ENCODE measurements at places on chromosomes 13 and 19. TPM values are rescaled to one million over a fixed set of nuclear protein-coding genes. Genes with fewer than 3 reads are reported as not detected.
A peak's percentile ranks its signal among the peaks of the same experiment; 100 is the strongest.

The LILRA1 gene
- 0.66 TPM for total RNA-seq

The ZNF780A gene
- total RNA-seq = 15.8 TPM

The CD33 gene
- 2.5 TPM for total RNA-seq

The KCNN4 gene
- total RNA-seq = 0.71 TPM

The BBC3 gene
- total RNA-seq = 2.5 TPM

The CCDC169 gene
- total RNA-seq = 3.0 TPM

The TMEM190 gene
- not detected for total RNA-seq

The ZNF573 gene
- 7.7 TPM for total RNA-seq

The NXNL1 gene
- total RNA-seq = not detected

The PODNL1 gene
- total RNA-seq = not detected

The SIX5 gene
- total RNA-seq = 16.8 TPM

The CLC gene
- total RNA-seq = not detected

The FCGBP gene
- total RNA-seq = 83.5 TPM

The ZNF546 gene
- 12.8 TPM for total RNA-seq

The SIGLEC7 gene
- total RNA-seq = 1.4 TPM

The FPR3 gene
- total RNA-seq = 1.9 TPM

- DNase-seq = no peak
Observed at GRCh38 chr13:53343361-53343744, 314.7 kb downstream of the OLFM4 start.

DNA sequence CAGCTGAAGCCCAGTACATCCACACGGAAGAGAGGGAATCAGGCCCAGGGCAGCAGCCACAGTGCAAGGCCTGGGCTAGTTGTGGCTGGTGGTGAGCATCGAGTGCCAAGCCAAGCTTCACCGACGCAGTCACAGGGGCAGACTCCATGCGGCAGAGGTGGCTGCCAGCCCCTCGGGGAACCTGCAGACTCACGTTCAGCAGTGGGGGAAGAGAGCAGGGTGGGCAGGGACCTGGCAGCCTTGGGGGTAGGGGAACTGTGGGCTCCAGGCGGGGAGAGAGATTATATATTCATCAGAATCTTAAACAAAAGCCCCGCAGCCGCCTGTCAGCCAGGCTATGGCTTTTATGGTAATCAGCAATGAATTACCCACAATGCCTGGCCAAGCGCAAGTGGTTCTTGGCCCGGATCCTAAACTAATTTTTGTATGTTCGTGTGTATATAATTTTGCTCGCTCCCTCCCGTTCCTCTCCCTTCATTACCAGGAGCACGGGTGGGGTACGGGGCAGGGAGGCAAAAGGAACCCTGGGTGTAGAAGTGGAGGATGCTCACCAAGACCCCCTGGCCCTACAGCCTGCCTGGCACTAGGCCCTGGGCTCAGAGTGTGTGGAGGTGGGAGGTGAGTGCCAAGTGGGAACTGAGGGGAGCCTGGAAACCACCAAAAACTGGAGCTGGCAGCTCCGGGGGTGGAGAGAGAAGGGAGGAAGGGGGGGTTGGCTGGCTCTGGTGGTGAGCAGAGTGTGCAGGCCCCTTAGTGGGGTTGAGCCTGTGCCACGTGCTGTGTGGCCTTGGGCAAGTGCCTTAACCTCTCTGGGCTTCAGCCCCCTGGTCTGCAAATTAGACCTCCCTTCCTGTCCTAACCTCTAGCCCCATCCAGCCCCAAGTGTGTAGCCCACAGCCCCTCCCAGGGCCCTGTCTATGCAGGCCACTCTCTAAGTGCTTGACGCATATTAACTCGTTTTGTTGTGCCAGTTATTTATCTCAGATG lies 31.9 kb downstream of the PTPRS start:
- DNase-seq = peak; percentile 96

GRCh38 chr13:36061621-36062020 lies 69.6 kb downstream of the DCLK1 start:
- DNase-seq = no peak

DNA sequence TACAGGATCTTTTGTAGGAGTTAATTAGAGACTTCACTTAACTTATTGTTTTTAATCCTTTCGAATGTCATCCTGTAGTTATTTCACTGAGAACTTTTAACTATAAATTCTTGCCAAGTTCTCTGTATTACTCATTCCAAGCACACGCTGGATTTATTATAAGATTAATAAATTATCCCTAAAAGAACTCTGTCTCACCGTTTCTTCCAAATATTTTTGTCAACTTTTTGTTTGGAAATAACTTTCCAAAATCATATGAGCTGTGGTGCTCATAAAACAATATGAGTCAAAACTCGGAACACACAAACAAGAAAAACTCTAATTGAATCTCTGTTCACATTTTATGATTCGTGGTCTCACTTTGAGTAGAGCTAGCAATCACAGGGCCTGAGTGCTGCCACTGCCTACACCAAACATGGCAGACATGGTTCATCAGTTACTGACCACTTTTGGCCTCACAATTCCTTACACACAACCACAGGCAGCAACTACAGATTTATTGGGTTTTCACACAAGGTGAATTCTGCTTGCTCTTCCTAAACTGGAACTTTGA lies 412.0 kb downstream of the FGF14 start:
- no peak for DNase-seq

- DNase-seq = no peak
Observed at GRCh38 chr19:5020368-5020767, 51.5 kb downstream of the KDM4B start.

DNA sequence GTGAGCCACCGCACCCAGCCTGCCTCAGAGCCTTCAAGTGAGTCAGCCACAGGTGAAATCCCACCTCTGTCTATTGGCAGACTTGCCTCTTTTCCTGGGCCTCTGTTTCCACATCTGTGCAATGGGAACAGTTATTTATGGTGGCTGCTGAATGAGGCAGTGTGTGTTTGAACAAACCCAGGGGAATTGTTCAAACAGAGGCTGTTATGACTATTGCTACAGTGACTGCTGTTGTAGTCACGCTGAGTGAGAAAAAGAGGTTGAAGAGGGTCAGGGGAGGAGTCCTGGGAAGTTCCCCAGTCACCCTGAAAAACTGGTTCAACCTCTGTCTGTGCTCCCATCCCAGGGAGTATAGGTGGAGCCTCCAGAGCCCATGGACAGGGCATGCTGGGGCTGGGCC lies at the start of gene CEACAM19:
Gene CEACAM19 (plus strand): TSS at position 83 of the 400 bp plus-strand sequence. CDS start 450 bp downstream, outside the sequence.
- no peak for DNase-seq

DNA sequence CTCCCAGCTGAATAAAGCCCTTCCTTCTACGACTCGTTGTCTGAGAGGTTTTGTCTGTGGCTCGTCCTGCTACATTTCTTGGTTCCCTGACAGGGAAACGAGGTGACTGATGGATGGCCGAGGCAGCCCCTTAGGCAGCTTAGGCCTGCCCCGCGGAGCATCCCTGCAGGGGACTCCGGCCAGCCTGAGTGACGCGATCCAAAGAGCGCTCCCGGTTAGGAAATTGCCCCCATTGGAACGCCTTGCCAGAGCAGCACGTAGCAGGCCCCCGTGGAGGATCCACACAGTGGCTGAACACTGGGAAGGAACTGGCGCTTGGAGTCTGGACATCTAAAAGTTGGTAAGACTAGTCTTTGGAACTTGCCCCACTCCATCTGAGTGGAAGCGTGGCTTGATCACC lies 296.8 kb upstream of the SGCG start:
- no peak for DNase-seq

DNA sequence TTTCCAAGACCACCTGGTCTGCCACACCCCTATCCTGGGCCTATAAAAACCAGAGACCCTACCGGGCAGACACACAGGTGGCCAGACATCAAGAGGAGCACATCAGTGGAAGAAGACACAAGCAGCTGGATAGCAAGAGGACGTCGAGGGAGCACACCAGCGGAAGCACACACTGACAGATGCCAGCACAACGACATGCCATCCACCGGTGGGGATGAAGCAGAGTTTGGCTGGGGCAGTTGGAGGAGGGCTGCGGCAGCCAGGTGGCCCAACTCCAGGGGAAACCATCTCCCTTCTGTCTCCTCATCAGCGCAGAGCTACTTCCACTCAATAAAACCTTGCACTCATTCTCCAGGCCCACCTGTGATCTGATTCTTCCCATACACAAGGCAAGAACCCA lies 200.6 kb downstream of the PCDH17 start:
- no peak for DNase-seq

GRCh38 chr13:113448545-113448884 lies 4.8 kb downstream of the ADPRHL1 start:
- peak; percentile 44 for DNase-seq

GRCh38 chr19:50266896-50267295 lies 62.3 kb downstream of the KCNC3 start:
- DNase-seq = no peak

DNA sequence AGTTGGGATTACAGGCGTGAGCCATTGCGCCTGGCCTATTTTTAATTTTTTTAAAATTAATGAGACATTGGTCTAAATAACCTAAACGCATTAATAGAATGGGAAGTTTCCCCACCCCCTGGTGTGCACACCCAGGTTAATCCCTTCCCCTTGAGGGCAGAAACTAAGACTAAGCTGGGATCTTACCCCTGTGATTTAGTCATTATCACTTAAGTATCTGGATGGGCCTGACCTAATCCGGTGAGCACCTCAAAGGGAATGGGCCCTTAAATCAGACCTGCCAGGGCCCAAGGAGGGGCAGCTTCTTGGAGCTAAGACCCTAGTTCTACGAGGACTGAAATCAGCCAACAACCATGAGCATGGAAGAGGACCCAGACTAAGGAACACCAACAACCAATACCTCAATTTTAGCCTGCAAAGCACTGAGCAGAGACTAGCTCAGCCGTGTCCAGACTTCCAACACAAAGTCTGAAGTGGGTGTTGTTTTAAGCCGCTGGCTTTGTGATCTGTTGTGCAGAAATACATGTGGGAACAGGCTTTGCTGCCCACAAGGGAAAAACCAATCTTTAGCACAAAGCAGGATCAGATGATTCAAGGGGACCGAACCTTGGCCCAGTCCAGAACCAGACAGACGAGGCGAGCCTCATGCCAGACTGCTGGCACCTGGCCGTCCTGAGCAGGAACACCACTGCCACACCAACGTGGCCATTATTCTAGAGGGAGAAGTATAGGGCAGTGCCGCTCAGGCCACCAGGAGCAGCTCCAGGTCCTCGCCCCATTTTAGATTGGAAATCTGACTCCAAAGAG lies 7.1 kb downstream of the UBE2S start:
- no peak for DNase-seq

DNA sequence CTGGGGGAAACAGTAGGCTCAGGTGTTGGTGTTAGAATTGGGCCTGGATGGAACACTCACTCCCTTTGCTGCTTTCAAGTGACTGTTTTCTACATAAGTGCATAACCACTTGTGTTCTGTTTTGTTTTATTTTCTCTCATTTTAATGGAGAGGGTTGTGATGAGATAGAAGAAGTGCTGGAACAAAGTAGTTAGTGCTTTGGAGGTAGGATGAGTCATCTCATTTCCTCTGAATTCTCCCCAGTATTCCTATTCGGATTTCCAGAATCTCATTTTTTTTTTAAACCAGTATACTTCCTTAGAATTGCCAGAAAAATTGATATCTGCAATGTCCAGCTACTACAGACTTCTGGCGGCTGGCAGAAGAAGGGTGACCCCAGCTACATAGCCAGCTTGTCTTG lies 575.9 kb downstream of the MYO16 start:
- no peak for DNase-seq

GRCh38 chr13:113120300-113121182 lies 2.1 kb upstream of the F10 start:
- no peak for DNase-seq

- DNase-seq = peak; percentile 65
Observed at GRCh38 chr19:52343548-52343947, 7.5 kb downstream of the ZNF610 start.

- DNase-seq = no peak
Observed at GRCh38 chr19:2136796-2137195, 14.6 kb downstream of the AP3D1 start.

- no peak for DNase-seq
Observed at GRCh38 chr19:9362905-9363304, at the start of gene ZNF177. TSS of gene ZNF177 (plus strand) at chr19:9363013. CDS start at chr19:9378312, 15,299 bp downstream.

DNA sequence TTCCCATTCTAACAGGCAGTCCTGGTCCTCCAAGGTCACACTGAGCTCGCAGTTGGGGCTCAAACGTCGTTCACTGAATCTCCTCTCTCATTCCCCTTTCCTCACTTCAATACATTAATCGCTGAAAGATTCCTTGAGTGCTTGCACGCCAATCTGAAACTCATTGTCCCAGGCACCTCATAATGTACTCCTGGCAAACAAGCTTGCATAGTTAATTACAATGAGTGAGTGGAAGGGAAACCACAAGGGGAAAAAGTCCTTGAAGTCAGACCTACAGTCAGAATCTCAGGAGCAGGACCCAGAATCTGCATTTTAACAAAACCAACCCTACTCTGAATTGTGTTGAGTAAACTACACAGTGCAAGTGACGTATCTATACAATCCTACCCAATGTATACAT lies 86.9 kb downstream of the CRYL1 start:
- DNase-seq = no peak

GRCh38 chr13:80462567-80462966 lies 121.6 kb upstream of the SPRY2 start:
- no peak for DNase-seq

- DNase-seq = no peak
Observed at GRCh38 chr19:16266586-16266942, 58.1 kb upstream of the KLF2 start.

DNA sequence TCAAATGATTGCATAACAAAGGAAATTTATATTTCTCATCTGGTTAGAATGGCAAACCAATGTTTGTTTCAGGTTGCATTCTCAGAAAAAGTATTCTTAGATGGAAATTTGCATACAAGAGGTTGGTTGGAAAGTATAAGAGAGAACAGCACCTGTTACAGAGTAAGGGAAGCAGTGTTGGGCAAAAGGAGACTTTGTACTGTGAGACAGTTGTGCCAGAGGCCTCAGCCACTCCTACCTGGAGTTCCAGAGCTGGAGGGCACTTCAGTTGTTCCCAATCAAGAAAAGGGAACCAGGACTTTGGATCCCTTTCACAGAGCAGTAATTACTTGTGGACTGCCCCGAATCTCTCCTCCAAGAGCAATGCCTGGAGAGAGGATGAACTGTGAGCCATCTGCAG lies 81.8 kb downstream of the SPRY2 start:
- no peak for DNase-seq

GRCh38 chr13:27791901-27792392 lies 336 bp upstream of the GSX1 start:
- DNase-seq = no peak

GRCh38 chr19:15234431-15235130 lies 2.3 kb upstream of the EPHX3 start:
- no peak for DNase-seq

- no peak for DNase-seq
Observed at GRCh38 chr19:23402388-23402787, 7.1 kb upstream of the ZNF91 start.
